ENCODE measurements at places on chromosomes 12 and 14.
A peak's percentile ranks its signal among the peaks of the same experiment; 100 is the strongest.

DNA sequence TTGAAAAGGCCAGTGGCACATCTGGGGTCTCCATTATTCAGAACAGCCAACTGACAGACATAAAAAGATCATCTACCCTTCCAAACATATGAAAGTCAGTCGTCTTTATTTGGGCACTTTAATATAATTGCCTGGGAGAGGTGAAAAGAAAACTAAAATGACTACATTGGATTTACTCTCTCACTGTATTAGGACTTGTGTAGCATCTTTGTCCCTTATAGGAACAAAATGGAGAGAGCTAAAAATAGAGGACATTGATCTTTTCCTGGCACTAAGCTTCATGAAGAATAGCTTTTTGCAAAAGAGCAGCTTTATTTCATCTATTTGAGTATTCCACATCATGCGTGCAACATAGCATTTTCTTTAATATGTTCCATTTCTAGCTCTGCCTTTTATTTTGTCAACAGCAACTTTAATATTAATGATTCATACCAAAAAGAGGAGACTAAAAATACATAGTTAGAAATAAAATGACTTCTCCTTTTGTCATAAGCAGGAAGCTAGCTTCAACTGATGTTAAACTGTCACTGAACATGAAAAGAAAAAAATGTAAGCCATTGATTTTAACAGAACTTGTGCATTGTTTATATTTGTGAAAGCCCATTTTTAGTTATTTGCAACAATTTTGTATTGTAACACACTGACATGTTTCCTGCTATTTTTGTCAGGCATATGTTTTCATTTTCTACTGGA is 254.6 kb downstream of the SEC23A start:
- DNase-seq = no peak
- H3K36me3 ChIP-seq = no peaks in the 10 kb centered on the region
- H3K27me3 ChIP-seq = peaks cover 8% of the 10 kb centered on the region
- no peaks in the 10 kb centered on the region for H3K4me1 ChIP-seq

- no peak overlapping the region for H3K27ac ChIP-seq
- no peak overlapping the region for H3K4me3 ChIP-seq
- H3K27me3 ChIP-seq = no peaks in the 10 kb centered on the region
- H3K4me1 ChIP-seq = peaks cover 14% of the 10 kb centered on the region
These were observed 50.7 kb downstream of the ZC3H14 start for GRCh38 chr14:88613552-88614010.

DNA sequence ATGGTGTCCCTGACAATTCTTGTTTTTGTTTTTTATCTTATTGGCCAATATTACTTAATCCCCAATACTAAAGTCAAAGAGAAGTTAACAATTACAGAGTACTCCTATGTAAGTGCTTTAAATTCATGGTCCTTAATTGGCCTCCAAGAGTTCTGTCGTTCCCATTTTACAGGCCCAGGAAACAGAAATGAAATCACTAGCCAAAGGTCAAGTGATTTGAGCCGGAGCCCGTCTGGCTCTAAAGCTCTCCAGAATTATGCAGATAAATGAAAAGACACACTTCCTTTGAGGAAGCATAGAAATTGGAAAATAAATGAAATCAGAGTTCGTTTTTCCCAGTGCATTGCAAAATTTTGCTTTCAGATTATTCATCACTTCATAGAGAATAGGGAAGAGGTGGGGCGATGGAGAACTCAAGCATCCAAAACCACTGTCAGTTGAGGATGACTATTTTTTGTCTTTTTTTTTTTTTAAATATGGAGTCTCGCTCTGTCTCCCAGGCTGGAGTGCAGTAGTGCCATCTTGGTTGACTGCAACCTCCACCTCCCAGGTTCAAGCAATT is 78.5 kb downstream of the MAP1LC3B2 start:
- no peak for DNase-seq
- H3K4me3 ChIP-seq = no peak overlapping the region
- H3K27me3 ChIP-seq = peaks cover 11% of the 10 kb centered on the region
- peaks cover 3% of the 10 kb centered on the region for H3K4me1 ChIP-seq
- H3K36me3 ChIP-seq = no peaks in the 10 kb centered on the region

DNA sequence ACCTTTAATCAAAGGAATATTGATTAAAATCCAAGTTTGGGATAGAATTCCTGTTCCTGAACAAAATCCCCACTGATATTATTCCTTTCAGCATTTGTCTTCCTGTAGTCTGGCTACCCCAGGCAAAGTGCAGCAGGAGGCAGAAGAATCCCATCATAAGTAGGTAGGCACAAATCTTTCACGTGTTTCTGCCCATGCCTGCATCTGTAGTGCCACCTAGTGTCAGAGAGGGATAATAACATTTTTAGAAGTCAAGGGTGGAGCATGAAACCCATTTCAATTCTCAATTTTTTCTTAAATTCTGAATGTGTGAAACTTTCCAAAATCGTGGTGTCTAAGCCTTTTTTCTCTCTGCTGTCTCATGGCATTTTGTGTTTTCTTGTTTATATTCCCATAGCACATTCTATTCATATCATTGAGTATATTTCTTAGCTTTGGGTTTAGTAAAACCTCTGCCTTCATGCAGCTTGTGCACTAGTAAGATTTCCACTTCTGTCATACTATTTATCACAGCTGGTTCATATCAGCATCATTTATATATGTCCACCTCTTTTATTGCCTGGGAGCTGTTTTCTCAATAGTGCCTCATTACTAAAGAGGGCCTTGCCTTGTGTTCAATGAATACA is 47.8 kb upstream of the RERG start:
- no peaks in the 10 kb centered on the region for H3K4me1 ChIP-seq
- peak; percentile 63 for DNase-seq
- no peak overlapping the region for H3K27ac ChIP-seq

DNA sequence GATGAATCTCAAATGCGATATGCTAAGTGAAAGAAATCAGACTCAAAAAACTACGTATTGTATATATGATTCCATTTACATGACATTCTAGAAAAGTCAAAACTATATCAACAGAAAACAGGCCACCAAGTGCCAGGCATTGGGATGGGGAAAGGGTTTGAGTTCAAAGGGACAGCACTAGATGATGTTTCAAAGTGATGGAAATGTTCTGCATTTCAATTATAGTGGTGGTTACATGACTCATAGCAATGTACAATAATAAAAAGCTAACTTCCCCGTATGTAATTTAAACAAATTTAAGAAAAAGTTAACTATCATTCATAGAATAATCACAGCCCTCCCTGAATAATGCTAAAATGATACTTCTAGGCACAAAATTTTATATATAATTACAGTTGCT is 13.5 kb downstream of the HECTD1 start:
- no peaks in the 10 kb centered on the region for H3K27me3 ChIP-seq
- H3K36me3 ChIP-seq = peaks cover 7% of the 10 kb centered on the region
- H3K4me3 ChIP-seq = no peak overlapping the region
- peaks cover 19% of the 10 kb centered on the region for H3K4me1 ChIP-seq
- no peak for DNase-seq
- no peak overlapping the region for H3K27ac ChIP-seq

DNA sequence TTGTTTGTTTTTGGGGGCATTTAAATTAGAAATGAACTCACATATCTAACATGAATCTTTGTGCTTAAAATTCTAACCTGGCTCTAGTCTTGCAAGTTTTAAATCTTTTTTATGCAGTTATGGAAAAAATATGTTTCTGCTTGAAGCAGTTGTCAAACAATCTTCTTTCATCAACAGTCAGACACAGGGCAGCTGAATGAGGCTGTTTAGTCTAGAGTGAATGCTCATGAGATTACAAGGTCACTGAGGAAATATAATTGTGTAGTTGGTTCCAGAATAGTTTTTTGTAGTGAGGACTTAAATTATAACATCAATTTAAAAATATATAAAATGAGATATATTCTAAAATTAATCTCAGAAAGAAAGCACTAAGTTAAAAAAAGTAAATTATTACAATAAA is 76.5 kb downstream of the TRMT5 start:
- H3K27ac ChIP-seq = no peak overlapping the region
- H3K36me3 ChIP-seq = no peaks in the 10 kb centered on the region
- no peaks in the 10 kb centered on the region for H3K4me1 ChIP-seq
- H3K27me3 ChIP-seq = no peaks in the 10 kb centered on the region
- DNase-seq = no peak

GRCh38 chr12:96500693-96501092 is 11.3 kb downstream of the CFAP54 start:
- H3K36me3 ChIP-seq = no peaks in the 10 kb centered on the region
- no peak for DNase-seq
- H3K27ac ChIP-seq = no peak overlapping the region

GRCh38 chr12:106248846-106249371 is 1.1 kb upstream of the CKAP4 start:
- no peaks in the 10 kb centered on the region for H3K27me3 ChIP-seq
- DNase-seq = peak; percentile 25
- peaks cover 13% of the 10 kb centered on the region for H3K4me1 ChIP-seq

- H3K27ac ChIP-seq = no peak overlapping the region
- H3K36me3 ChIP-seq = no peaks in the 10 kb centered on the region
- no peak overlapping the region for H3K4me3 ChIP-seq
- no peak for DNase-seq
- H3K27me3 ChIP-seq = peaks cover 10% of the 10 kb centered on the region
These were observed 66.5 kb downstream of the PUS7L start for GRCh38 chr12:43692064-43692463.

DNA sequence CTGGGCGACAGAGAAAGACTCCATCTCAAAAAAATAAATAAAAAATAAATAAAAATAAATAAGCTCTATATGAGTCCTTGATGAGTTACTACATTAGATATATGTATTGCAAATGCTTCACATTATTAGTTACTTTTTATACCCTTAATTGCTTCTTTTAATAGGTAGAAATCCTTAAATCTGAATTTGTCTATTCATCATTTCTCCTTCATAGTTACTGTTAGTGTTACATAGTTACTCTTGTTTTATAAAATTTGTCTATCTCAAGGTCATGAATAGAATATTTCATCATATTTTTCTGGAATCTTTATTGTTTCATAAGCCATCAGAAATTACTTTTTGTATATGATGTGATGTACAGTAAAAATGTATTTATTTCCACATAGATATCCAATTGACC is 1624.8 kb upstream of the FLRT2 start:
- H3K4me1 ChIP-seq = no peaks in the 10 kb centered on the region
- no peaks in the 10 kb centered on the region for H3K36me3 ChIP-seq
- no peak overlapping the region for H3K27ac ChIP-seq

GRCh38 chr12:62603811-62604098 is 137.1 kb downstream of the MON2 start:
- no peaks in the 10 kb centered on the region for H3K36me3 ChIP-seq
- H3K27me3 ChIP-seq = no peaks in the 10 kb centered on the region
- peak overlapping the region; percentile 92 for H3K4me3 ChIP-seq
- no peak for DNase-seq
- H3K4me1 ChIP-seq = peaks cover 29% of the 10 kb centered on the region

DNA sequence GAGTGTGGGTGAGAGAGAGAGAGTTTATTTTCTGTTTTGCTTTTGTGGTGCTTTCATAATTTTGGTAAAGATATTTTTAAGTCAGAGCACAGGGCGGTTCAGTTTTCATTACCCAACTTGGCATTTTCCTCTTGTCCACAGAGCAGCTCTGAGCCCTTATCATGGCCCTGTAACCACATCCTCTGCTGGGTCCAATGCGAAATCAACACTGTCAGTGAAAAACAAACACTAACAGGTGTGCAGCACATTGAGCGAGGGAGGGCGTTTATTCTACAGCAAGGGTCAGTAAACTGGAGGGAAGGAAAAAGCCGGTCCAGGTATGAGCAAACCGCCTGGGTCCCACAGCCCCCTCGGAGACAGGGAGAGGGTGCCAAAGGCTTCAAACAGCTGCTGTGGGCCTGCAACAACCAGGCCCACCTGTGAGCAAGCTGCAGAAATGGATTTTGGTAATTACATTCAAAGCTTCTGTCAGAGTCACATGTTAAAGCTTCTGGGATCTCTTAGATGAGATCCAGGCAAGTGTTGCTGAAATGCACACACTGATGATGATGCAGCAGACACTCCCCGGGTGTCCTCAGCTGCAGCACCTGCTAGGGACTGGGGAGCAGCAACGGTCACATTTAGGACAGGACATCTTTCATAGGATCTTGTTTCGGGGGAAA is 132.7 kb upstream of the DYRK2 start:
- H3K36me3 ChIP-seq = no peaks in the 10 kb centered on the region
- peak; percentile 23 for DNase-seq
- H3K4me3 ChIP-seq = peak overlapping the region; percentile 66
- H3K27ac ChIP-seq = peak overlapping the region; percentile 82
- H3K27me3 ChIP-seq = no peaks in the 10 kb centered on the region

- no peak for DNase-seq
- no peaks in the 10 kb centered on the region for H3K27me3 ChIP-seq
- H3K36me3 ChIP-seq = no peaks in the 10 kb centered on the region
- peak overlapping the region; percentile 94 for H3K4me3 ChIP-seq
These were observed 731 bp upstream of the PCNX4 start for GRCh38 chr14:60090864-60091519.

DNA sequence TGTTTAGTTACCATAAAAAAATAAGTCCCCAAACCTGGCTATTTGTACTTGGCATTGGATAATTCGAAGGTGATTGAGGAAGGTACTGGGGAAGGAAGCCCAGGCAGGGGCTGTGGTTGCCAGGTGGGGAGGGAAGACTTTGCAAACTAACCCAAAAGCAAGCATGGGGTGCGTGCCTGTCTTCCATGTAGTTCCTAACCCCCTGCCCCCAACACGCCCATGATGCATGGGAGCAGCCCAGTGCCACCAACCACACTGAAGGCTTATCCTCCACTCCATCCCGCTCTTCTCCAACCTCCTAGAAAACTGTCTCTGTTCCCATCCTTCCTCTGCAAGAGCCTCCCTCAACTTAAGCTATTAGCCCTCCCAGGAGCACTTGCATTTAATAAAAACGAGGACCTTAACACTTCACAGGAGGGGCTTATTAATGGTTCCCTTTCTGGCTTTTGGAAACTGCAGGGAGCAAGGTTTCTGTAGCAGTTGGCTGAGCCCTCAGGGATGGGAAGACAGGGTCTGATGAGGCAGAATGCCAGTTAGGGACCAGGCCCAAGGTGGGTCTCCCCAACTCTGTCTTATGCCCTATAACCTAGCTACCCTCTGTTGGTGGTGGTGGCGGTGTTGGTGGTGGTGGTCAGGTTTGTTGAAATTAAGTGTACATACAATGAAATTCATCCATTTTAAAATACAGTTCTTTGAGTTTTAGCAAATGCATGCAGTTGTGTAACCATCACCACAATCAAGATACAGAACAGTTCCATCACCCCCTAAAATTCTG is 96.0 kb downstream of the ZFP36L1 start:
- H3K4me3 ChIP-seq = no peak overlapping the region
- H3K27me3 ChIP-seq = no peaks in the 10 kb centered on the region
- no peak overlapping the region for H3K27ac ChIP-seq
- peaks cover 36% of the 10 kb centered on the region for H3K4me1 ChIP-seq

DNA sequence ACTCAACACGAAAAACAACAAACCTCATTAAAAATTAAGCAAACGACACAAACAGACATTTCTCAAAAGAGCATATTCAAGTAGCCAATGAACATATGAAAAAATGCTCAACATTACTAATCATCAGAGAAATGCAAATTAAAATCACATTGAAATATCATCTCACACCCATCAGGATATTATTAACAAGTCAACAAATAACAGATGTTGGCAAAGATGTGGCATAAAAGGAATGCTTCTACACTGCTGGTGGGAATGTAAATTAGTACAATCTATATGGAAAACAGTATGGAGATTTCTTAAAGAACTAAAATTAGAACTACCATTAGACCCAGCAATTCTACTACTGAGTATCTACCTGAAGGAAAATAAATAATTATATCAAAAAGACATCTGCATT is 182.2 kb downstream of the KITLG start:
- no peaks in the 10 kb centered on the region for H3K36me3 ChIP-seq
- peaks cover 1% of the 10 kb centered on the region for H3K4me1 ChIP-seq
- no peaks in the 10 kb centered on the region for H3K27me3 ChIP-seq

All from naive thymus-derived CD8-positive, alpha-beta T cell (primary cell).